ENCODE measurements at places on chromosomes 16 and 17. TPM values are rescaled to one million over a fixed set of nuclear protein-coding genes. Genes with fewer than 3 reads are reported as not detected.
A peak's percentile ranks its signal among the peaks of the same experiment; 100 is the strongest.

Gene PERCC1
- 3.1 TPM for total RNA-seq

Gene ARHGAP23
- 10.8 TPM for total RNA-seq

Gene DNAH17
- not detected for total RNA-seq

Gene METTL16
- total RNA-seq: 35.6 TPM

Gene ZNF646
- 5.5 TPM for total RNA-seq

Gene PDE6G
- total RNA-seq: not detected

Gene DNAI2
- not detected for total RNA-seq

Gene P2RX1
- total RNA-seq: 44.5 TPM

Gene HSD11B2
- total RNA-seq: 1.4 TPM

Gene CCDC200
- not detected for total RNA-seq

- DNase-seq: no peak
Measured at GRCh38 chr17:10207153-10207552, 8.7 kb upstream of the GAS7 start.

- DNase-seq: no peak
Measured at GRCh38 chr17:66843627-66844026, 8.7 kb downstream of the CACNG5 start.

DNA sequence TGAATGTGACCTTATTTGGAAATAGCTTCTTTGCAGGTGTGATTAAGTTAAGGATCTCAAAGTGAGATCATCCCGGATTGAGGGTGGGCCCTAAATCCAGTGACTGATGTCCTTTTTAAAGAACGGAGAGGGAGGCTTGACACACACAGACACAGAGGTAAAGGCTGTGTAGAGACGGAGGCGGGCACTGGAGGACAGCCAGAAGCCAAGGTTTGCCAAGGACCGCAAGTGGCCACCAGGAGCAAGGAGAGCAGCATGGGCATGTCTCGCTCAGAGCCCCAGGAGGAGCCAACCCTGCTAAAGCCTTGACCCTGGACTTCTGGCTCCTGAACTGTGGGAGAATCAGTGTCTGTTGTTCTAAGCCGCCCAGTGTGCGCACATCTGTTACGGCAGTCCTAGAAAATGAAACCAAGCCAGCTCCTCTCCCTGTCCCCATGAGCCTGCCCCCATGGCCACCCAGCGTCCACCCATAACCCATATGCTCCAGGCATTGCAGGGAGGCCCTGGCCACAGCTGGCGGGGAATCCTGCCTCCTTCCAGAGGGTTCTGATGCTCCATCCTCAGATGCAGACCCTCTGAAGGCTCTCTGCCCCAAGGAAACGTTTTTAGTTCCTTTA, 15.2 kb downstream of the CNGB1 start:
- DNase-seq: no peak

DNA sequence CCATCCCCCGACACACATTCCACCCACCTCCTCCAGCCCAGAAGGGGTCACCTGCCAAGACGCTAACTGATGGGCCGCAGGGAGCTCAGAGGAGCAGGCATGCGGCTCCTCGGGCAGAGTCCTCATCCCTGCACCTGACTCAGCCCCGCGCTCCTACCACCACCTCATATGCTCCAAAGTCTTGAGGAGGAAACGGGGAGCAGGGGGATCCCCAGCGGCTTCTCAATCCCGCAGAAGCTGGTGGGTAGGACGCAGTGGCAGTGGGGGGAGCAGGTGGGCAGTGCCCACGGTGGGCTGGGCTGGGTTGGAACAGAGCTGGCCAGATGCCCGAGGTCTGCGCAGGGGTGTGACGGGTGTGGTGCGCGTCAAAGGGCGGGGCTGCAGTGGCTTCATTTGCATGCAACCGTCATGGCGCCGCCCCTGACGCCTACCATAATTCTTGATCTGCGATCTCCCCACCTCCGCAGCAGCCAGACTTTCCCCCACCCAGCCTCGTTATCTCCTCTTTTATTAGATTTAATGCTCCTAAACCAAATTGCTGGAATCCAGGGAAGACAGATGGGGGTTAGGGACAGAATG, 39.0 kb upstream of the EMP2 start:
- DNase-seq: no peak

DNA sequence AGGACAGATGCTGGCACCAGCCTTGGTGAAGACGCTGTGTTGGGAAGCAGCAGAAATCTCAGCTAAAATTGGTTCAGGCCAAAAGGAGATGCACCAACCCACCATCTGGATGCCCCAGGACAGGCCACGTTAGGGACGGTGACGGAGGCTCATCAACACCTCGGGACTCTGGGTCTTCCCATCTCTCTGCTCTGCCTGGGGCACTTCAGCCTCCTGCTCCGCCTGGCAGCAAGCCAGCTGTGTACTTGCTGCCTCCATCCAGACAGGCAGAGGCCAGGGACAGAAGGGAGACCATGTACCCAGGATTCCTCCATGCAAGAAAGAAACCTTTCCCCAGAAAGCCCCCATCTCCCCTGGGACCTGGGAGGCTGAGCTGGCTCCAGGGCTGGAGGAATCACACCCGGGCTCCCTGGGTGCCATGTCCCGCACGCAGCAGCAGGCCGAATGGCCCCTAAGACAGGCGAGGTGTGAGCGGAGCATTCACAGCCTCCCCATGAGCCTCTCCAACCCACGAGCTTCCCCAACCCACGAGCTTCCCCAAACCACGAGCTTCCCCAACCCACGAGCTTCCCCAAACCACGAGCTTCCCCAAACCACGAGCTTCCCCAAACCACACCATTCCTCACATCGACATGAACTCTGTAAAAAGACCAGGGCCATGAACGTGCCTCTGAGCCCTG, 274.5 kb downstream of the C16orf95 start:
- DNase-seq: no peak

- DNase-seq: no peak
Measured at GRCh38 chr17:34504814-34505484, 74.4 kb upstream of the TMEM132E start.

- DNase-seq: no peak
Measured at GRCh38 chr16:28983644-28984043, 1.2 kb upstream of the LAT start.

GRCh38 chr16:995783-996182, 14.2 kb downstream of the SOX8 start:
- DNase-seq: no peak

- DNase-seq: no peak
Measured at GRCh38 chr17:31580316-31580705, 188.8 kb downstream of the RAB11FIP4 start.

- DNase-seq: peak; percentile 71
Measured at GRCh38 chr17:61284174-61284573, 115.5 kb upstream of the TBX2 start.

GRCh38 chr16:89607937-89608740, 5.3 kb upstream of the DPEP1 start:
- DNase-seq: no peak

DNA sequence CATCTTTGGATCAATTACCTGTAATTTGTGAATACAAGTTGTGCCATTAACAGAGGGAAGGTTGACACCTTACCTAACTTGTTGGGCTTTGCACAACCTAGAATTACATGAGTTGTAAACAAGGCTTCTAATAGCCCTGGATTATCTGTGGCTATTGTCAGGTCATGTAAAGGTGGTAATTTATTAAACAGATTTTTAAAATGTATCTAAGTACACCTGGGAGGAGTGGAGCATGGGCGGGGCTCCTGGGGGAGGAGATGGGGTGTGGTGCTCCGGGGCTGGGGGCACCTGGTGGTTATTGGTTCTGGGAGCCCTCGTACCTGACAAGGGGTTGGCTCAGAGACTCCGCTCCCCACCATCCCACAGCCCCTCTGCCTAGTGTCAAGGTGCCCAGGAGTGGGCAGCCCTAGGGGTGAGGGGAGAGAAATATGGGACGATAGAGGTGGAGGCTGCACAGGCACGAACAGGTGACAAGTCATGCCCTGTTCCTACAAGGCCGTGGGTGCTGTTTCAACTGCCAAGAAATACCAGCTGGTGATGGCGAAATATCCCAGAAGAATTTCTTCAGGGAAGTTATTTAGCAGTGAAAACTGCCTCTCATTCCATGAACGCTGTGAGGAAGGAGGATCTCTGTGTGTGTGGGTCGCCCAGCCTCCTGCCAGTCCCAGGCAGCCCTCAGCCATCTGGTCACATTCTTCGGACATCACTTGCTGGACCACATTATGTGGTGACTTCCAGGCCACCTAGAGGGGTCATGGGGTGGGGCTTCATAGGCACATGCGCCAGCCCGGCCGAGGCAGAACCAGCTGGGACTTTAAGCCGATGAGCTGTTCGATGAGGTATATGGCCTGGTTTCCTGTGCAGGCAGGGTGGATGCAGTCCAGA, 55.5 kb upstream of the IRX3 start:
- DNase-seq: no peak

GRCh38 chr16:13351601-13352217, 450.3 kb downstream of the SHISA9 start:
- DNase-seq: no peak

GRCh38 chr16:87945351-87946042, 5.7 kb upstream of the BANP start:
- DNase-seq: peak; percentile 89

DNA sequence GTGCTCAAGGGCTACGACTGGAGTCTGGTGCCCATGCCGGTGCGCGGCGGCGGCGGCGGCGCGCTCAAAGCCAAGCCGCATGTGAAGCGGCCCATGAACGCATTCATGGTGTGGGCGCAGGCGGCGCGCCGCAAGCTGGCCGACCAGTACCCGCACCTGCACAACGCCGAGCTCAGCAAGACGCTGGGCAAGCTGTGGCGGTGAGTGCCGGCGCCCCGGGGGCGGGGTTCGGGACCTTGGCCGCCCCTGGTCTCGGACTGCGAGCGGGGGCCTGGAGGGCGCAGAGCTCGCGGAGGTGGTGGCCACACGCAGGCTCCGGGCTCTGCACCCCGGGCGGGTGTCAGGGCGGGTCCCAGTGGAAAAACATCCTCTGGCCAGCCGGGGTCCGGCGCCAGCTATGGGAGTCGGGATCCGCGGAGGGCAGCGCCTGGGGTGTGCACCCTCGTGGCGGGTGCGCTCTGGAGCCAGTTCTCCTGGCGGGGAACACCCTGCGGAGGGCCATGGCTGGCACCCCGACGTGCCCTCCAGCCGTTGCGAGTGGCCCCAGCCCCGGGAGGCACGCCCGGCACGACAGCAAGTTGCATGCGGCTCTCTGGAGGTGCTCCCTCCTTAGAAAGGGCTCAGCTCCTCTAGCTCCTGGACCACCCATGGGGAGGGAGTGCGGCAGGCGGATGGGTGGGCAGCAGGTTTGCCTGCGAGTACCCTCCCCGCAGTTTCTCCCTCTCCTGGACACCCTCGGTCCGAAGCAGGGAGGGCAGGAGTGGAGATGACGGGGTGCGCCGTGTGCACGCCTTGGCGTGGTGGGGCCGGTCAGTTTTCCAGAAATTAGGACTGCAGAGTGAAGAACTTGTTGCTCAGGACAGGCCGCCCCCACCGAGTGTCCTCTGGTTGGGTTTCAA, 824 bp downstream of the SOX8 start:
- DNase-seq: no peak

GRCh38 chr16:70254965-70255286, 3.2 kb upstream of the EXOSC6 start:
- DNase-seq: no peak

DNA sequence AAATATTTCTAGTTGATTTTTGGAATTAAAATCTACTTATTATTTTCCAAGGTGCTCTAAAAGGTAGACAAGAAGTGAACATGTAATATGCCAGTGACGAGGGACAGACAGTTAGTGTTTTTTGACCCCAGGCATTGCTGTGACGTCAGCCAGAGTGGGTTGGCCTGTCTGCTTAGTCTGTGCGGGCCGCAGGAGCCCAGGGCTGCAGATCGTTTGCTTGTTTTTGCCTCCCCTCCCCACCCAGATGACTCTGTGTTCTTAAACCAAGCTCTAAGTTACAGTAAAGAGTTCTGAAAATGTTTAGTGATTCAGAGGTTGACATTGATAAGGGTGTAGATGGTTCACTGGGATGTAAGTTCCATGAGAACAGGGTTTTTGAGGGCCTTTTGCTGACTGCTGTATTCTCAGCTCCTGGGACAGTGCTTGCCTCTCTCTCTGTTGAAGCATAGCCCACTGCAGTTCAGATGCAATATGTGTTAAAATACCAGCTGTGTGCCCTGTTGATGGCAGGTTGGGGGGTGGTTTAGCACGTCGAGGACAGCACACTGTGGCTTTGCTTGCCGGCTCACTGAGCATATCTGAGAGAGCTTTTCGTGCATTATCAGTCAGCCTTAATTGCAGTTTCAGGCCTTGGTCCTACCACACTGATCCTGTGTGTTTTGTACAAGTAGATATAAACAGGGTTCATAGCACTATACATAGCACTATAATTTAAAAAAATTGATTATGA, 64.8 kb downstream of the SEC14L1 start:
- no peak for DNase-seq

GRCh38 chr17:246851-247421, 65.5 kb upstream of the DOC2B start:
- no peak for DNase-seq

DNA sequence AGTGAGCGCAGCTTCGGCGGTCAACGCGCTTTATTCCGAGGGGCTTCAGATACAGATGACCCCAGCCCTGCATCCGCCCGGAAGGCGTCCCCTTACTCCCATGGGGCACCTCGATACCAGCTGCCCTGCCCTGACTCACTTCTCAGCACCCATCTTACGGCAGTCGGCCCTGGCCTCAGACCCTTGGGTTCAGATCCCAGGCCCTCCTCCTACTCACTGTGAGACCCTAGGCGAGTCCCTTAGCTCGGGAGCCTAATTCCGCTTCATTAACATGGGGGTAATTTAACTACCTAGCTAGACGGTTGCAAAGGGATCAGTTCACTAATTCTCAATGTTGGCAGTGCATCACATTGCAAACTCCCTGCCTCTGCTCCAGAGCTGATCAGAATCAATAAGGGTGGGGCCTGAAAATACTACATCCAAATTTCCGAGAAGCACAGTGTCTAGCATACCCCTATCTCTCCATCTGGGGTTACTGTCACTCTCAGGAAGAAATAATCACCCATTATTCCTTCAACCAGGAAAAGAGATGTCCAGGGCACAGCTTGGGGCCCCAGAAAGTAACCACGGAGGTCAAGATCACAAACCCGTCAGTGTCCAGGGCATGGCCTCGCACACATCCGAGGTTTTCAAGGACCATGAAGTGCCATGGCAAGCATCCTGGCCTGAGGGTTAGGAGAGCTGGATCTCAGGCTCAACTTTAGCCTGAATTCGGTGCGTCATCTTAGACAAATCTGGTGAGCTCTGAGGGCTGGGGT, 415 bp upstream of the FLOT2 start:
- no peak for DNase-seq

- peak; percentile 66 for DNase-seq
Measured at GRCh38 chr16:10683170-10683569, 11.6 kb downstream of the TEKT5 start.

GRCh38 chr16:11627822-11628457, 40.3 kb upstream of the SNN start:
- DNase-seq: peak; percentile 70

DNA sequence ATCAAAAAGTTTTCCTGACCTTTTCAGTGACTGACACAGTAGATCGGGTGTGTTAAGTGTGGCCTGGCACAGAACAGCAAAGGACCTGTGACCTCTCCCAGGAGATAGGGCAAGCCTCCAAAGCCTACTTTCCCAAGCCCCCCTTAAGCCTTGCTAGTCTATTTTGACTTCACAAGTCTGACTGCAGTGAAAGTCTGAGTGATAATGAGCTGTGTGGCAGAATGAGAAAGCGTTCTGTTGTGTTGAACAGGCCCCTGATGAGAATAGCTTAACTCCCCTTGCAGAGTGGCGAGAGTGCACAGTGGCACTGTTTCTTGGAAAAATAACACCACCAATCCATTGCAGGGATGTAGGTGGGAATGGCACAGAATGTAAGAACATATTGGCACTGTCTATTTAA, 32.8 kb downstream of the MMD start:
- DNase-seq: no peak

All from umbilical cord (tissue), 2 donors.